Small intestine (tissue), 16 donors: ENCODE measurements at places on chromosomes 7 and 10. TPM values are rescaled to one million over a fixed set of nuclear protein-coding genes. Genes with fewer than 3 reads are reported as not detected.

DNA sequence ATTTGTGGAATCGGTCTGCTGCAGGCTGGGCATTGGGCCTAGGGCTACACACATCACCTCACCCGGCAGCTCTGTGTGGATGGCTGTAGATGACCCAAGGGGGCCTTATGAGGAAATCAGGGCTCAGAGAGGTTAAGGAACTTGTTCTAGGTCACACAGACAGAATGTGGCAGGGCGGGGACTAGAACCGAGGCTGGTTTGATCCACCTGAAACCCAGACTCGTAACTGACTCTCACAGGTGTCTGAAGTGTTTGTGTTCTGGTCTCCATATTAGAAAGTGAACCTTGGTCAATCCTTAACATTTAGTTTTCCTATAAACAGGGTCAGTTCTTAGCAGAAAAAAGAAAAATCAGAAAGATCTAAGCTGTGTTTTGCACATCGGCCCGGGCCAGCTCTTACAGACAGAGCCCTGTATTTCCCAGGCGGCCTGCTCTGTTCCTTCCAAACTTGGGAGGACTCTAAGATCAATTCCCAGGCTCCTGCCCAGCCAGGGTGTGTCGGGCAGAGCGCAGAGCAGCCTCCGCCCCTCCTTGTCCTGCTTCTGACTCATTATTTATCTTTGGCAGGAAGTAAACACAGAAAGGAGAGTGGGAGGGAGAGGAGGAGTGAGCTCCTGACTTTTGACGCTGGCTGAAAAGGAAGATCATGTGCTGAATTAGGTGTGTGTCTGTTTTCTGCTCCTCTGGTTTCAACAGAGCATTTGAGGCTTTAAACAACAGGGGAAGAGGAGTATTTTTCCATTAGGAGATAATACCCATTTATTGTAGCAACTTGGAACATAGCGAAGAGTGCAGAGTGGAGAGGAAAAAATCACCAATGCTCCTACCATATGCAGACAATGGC is 74.1 kb downstream of the TACC2 start:
- peak overlapping the region; percentile 96 for H3K27ac ChIP-seq
- no peaks in the 10 kb centered on the region for H3K27me3 ChIP-seq
- H3K36me3 ChIP-seq = peaks cover 7% of the 10 kb centered on the region
- H3K4me1 ChIP-seq = peaks cover 15% of the 10 kb centered on the region

- H3K36me3 ChIP-seq = no peaks in the 10 kb centered on the region
- H3K4me1 ChIP-seq = no peaks in the 10 kb centered on the region
- H3K27me3 ChIP-seq = no peaks in the 10 kb centered on the region
- no peak overlapping the region for H3K27ac ChIP-seq
- DNase-seq = no peak
These were observed 100.8 kb downstream of the SGMS1 start for GRCh38 chr10:50522908-50523307.

GRCh38 chr7:101172854-101173751 is 7.0 kb downstream of the NAT16 start:
- no peak overlapping the region for H3K4me3 ChIP-seq
- H3K27ac ChIP-seq = no peak overlapping the region
- H3K4me1 ChIP-seq = peaks cover 4% of the 10 kb centered on the region
- peaks cover 100% of the 10 kb centered on the region for H3K27me3 ChIP-seq

- H3K4me3 ChIP-seq = no peak overlapping the region
- peaks cover 6% of the 10 kb centered on the region for H3K27me3 ChIP-seq
- H3K36me3 ChIP-seq = no peaks in the 10 kb centered on the region
These were observed 57.3 kb downstream of the SLC39A12 start for GRCh38 chr10:18008986-18009385.

The CFAP70 gene
- 0.45 TPM for polyA plus RNA-seq
